Endothelial cell of umbilical vein (primary cell): ENCODE measurements at places on chromosomes 4 and X. TPM values are rescaled to one million over a fixed set of nuclear protein-coding genes. Genes with fewer than 3 reads are reported as not detected.

The CFP gene
- 1.00 and 1.9 TPM in 2 replicates for total RNA-seq

The ARL9 gene
- total RNA-seq, result 0.51 and 1.1 TPM in 2 replicates

The TEX11 gene
- total RNA-seq, result not detected in 2 replicates

The RHOXF1 gene
- total RNA-seq, result not detected in 2 replicates

DNA sequence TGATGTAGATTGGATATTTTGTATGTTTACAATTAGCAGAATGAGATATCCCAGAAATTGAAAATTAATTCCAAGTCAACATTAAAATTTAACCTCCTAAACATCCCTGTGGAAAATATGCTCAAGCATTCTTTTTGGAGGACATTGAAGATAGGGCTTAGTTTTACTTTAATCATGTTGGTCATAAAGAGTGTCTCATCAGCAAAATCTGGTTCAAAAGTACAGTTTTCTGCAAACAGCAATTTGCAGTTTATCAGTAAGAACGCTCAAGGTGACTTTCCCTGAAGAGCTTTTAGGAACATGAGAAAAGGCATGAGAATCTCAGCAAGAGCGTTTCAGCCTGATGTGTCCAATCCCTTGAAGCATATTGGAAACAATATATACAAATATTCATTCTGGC is 889.8 kb downstream of the CENPC start:
- H3K27ac ChIP-seq, result no peak overlapping the region
- no peaks in the 10 kb centered on the region for H3K27me3 ChIP-seq
- no peaks in the 10 kb centered on the region for H3K36me3 ChIP-seq
- H3K4me3 ChIP-seq, result no peak overlapping the region
- no peaks in the 10 kb centered on the region for H3K4me1 ChIP-seq
- DNase-seq, result no peak

GRCh38 chrX:134670134-134670924 is 12.1 kb upstream of the PLAC1 start:
- DNase-seq, result peak; percentile 29
- H3K4me1 ChIP-seq, result peaks cover 27% of the 10 kb centered on the region

DNA sequence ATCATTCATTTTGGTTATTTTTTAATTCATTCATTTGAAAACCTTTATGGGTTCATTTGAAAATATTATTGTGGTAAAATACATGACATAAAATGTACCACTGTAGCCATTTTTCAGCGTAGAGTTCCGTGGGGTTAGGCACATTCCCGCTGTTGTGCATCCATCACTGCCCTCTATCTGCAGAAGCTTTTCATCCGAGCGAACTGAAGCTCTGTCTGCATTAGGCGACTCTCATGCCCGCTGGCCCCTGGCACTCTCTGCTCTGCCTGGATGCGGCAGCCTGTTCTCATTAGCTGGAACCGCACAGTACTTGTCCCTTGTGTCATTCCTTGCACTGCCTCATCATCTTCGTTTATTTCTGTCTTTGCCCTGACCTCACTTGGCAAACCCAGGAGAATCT is 17.5 kb downstream of the CFAP99 start:
- no peaks in the 10 kb centered on the region for H3K36me3 ChIP-seq
- no peaks in the 10 kb centered on the region for H3K27me3 ChIP-seq
- no peak overlapping the region for H3K27ac ChIP-seq
- no peak overlapping the region for H3K4me3 ChIP-seq
- H3K4me1 ChIP-seq, result no peaks in the 10 kb centered on the region
- DNase-seq, result no peak

- H3K36me3 ChIP-seq, result no peaks in the 10 kb centered on the region
- no peak overlapping the region for H3K4me3 ChIP-seq
These were observed 21.4 kb downstream of the CT47C1 start for GRCh38 chrX:119093991-119094735.

DNA sequence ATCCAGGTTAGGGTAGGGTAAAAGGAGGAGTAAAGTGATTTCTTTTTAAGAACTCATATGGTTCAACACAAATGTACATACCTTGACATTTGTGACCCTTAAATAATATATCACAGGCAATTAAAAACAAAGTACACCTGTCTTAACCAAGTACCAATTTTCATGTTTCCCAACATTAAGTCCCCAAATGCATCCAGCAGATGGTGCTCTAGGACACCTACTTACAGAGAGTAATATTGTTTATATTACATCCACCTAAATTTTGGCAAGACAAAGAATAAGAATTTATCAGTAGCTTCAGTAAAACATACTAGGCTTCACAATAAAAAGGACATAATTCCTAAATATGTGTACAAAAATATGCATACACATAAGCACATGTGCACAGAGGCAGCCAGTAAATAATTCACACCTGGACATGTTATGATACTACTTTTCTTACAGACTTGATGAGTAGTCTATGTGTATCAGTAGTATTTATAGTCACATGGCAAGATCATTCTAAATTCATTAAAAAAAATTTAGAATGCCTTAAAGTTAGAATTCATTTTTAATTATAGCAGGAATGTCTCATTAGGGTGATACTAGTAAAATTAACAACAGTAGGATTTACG is 219.7 kb downstream of the DCLK2 start:
- H3K4me1 ChIP-seq, result peaks cover 12% of the 10 kb centered on the region
- H3K27me3 ChIP-seq, result no peaks in the 10 kb centered on the region
- peak; percentile 79 for DNase-seq

DNA sequence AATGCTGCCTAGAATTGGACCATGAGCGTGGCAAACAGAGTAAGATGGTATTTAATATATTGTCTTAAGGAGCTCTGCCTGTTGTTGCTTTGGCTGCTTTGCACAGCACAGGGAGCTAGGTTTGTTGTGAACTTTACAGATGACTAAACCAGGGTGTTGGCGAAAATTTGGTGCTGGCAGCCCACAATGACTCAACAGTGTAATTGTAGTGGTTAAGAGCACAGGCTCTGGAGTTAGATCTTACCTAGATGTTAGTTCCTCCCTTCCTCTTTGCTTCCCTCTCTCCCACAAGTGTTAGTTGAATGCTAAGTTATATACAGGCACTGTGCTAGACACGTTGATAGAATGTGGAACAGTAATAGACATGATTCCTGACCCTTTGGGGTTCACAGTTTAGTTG is 128.9 kb upstream of the TRPC5 start:
- H3K4me1 ChIP-seq, result no peaks in the 10 kb centered on the region
- H3K27ac ChIP-seq, result no peak overlapping the region
- no peaks in the 10 kb centered on the region for H3K27me3 ChIP-seq
- H3K4me3 ChIP-seq, result no peak overlapping the region
- H3K36me3 ChIP-seq, result no peaks in the 10 kb centered on the region

GRCh38 chr4:1975391-1975801 is 33.4 kb downstream of the NELFA start:
- H3K36me3 ChIP-seq, result peaks cover 24% of the 10 kb centered on the region
- no peaks in the 10 kb centered on the region for H3K27me3 ChIP-seq
- no peak overlapping the region for H3K4me3 ChIP-seq
- DNase-seq, result no peak
- no peaks in the 10 kb centered on the region for H3K4me1 ChIP-seq

DNA sequence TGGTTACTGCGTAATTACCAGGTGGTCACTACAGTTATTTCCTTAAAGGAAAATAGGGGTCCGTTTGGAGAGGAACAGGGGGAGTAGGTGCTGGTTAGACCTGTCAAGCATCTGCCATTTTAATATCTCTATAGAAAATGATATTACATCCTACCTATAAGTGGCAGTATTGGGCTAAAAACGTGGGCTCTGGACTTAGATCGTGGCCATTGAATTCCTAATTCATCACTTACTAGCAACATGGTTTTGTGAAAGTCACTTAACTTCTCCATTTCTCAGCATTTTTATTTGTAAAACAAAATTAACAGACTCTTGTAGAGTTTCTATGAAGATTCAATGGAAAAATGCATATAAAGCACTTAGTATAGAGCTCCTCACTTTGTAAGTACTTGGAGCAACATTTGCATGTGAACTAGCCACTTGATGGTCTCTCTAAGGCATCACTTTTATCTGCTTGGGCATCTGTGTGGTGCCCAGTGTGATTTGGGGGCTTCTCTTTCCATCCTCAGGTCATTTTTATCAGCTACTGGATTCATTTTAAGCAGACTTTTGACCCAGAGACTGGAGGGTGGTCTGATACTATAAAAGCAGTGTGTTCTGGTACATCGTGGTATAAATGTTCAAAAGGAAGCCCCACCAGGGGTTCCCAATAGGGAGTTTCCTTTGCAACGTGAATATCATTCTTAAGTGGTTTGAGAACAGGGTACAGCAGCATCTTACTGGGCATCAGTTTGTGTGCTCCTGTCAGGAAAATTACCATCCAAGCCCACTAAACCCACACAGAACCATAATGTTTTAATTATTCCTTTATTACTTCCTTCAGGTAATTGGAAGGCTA is 42.7 kb upstream of the RASSF6 start:
- peak; percentile 76 for DNase-seq
- no peak overlapping the region for H3K4me3 ChIP-seq
- peaks cover 28% of the 10 kb centered on the region for H3K4me1 ChIP-seq
- H3K36me3 ChIP-seq, result no peaks in the 10 kb centered on the region
- no peaks in the 10 kb centered on the region for H3K27me3 ChIP-seq
- peak overlapping the region; percentile 94 for H3K27ac ChIP-seq

DNA sequence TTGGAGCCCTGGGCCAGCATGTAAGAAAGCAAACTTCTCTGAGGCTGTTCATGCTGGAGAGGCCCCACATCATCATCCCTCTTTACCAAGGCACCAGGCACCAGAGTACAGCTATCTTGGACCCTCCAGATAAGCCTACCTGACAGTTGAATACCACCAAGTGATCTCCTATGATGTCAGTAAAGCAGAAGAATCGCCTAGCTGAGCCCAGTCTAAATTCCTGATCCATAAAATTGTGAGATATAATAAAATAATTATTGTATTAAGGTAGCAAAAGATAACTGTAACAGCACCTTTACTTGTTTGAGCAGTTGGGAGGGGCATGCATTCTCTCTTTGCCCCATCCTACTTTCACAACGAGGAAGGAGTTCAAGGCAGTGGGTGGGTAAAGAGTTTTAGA is 2.9 kb upstream of the UCP1 start:
- no peaks in the 10 kb centered on the region for H3K36me3 ChIP-seq
- no peak overlapping the region for H3K27ac ChIP-seq
- peaks cover 9% of the 10 kb centered on the region for H3K4me1 ChIP-seq
- no peak overlapping the region for H3K4me3 ChIP-seq
- peaks cover 68% of the 10 kb centered on the region for H3K27me3 ChIP-seq

DNA sequence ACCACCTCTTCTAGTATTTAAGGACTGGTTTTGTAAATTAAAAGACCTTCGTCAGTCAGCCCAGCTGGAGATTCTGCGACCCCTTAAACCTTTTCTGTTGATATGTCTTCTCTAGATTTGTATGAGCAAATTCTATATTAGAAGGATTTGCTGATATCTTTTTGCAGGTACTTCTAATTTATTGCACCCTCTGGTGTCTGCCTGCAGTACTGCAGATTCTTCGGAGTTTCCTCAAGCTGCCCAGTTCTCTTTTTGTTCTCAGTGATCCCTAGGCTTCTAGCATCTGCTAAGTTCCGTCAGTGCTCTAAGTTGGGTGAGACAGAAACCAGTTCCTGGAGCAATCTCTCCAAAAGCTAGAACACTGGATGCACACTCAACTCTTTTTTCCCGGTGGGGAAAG is 545.2 kb downstream of the C4orf33 start:
- H3K4me3 ChIP-seq, result no peak overlapping the region
- DNase-seq, result peak; percentile 80
- H3K36me3 ChIP-seq, result no peaks in the 10 kb centered on the region
- H3K27ac ChIP-seq, result no peak overlapping the region
- no peaks in the 10 kb centered on the region for H3K4me1 ChIP-seq
- no peaks in the 10 kb centered on the region for H3K27me3 ChIP-seq

GRCh38 chr4:21367567-21367966 is 581.0 kb downstream of the KCNIP4 start:
- DNase-seq, result no peak
- no peaks in the 10 kb centered on the region for H3K36me3 ChIP-seq
- no peak overlapping the region for H3K27ac ChIP-seq
- no peak overlapping the region for H3K4me3 ChIP-seq
- H3K4me1 ChIP-seq, result no peaks in the 10 kb centered on the region
- H3K27me3 ChIP-seq, result no peaks in the 10 kb centered on the region

DNA sequence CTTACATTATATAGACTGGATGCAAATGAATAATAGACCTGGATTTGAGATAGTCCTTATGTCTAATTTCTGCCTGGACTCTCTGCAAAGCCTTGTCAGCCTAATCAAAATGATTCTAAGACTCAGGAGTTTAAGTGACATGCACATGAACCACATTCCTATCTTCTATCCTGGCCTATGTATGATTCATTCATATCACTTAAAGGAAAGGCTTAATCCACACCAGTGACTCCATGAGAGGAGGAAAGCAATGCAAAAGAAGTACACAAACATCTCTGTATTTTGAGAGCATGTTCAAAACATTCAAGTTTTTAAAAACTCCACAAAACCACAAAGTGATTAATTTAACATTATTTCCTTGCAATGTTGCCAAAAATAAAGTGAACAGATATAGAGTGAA is 14.6 kb downstream of the AMOT start:
- H3K27me3 ChIP-seq, result no peaks in the 10 kb centered on the region
- no peak for DNase-seq
- H3K36me3 ChIP-seq, result no peaks in the 10 kb centered on the region

- DNase-seq, result peak; percentile 1
- H3K4me1 ChIP-seq, result peaks cover 3% of the 10 kb centered on the region
- peaks cover 20% of the 10 kb centered on the region for H3K27me3 ChIP-seq
- no peaks in the 10 kb centered on the region for H3K36me3 ChIP-seq
These were observed 545 bp downstream of the DOCK11 start for GRCh38 chrX:118495958-118496762.

DNA sequence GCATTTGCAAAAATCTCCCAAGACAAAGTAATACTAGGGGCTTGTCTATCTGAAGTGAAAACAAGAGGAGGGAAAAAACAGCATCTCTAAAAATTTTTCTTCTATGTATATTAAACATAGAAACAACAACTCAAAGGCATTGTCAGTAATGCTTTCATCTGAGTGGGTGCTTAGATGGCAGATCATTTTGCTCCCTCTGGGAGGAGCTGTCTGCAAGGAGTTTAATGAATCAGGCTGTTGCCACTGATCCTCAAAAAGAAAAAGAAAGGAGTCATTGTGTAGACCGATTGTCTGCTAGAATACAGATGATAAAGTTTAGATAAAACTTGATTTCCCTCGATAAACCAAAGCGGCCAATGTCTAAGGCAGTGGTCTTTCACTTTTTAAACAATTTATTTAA is 49.7 kb upstream of the KLHL8 start:
- no peaks in the 10 kb centered on the region for H3K4me1 ChIP-seq
- DNase-seq, result peak; percentile 31
- H3K27me3 ChIP-seq, result peaks cover 12% of the 10 kb centered on the region
- no peaks in the 10 kb centered on the region for H3K36me3 ChIP-seq
- no peak overlapping the region for H3K4me3 ChIP-seq
- no peak overlapping the region for H3K27ac ChIP-seq
